ENCODE measurements at places on chromosomes 3 and 15.

GRCh38 chr3:179402963-179403362 lies 48.3 kb downstream of the GNB4 start:
- DNase-seq = no peak

DNA sequence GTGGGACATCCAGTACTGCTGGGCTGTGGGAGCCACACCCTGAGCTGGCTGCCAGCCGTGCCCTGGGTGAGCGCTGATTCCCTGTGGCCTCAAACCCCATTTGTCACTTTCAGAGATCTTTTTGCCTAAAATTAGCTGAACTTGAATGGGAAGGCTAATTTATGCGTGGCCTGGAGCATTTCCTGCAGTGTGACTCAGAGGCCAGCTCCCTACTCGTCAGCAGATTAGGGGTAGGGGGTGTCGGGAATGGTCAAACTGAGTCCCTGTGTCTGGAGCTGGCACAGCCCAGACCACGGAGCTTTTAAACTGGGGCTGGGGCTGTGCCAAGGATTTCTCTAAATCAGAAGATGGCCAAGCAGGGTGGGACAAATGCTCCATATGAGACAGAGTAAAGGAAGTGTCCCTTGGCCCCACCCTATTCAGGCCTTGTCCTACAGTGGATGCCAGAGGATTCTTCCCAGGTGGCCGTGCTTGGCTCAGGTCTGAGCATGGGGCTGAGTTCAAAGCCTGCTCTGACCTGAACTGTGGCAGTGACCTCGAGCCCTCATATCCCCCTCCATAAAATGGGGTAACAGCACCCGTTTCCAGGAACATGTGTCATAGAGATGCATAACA lies 59.7 kb downstream of the ATP2B2 start:
- no peak for DNase-seq

GRCh38 chr3:23396746-23397145 lies 193.6 kb downstream of the UBE2E2 start:
- no peak for DNase-seq

DNA sequence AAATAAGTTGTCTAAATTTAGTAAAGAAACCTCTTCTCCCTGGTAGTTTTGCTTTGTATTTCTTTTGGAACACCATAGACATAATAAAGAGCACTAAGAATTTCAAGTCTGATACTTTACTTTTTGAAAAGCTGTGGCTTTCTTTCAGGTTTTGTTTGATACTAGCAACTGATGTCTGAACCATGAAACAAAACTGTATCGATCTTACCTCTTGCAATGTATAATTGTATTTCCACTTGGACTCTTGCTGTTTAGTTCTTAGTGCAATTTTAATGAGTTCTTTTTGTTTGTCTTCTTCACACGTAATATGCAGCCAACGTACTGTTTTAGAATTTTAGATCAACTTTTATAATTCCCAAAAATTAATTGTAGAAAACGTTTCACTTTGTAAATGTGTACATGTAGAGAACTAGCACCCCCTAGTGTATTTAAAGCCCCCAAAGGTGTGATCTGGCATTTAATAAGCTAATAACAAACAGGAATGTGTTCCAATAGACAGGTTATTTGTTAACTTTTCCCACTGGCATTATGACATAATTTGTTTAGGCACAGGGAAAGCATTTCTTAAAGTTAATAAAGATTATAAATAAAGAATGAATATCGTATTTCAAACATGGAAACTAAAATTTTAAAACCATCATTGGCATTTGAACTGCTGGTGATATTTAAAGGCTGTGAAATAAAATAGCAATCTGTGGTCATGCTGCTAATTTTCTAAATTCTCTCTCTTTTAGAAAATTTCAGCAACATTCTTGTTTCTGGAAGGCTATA lies 289.1 kb upstream of the DNAJC19 start:
- peak; percentile 72 for DNase-seq

DNA sequence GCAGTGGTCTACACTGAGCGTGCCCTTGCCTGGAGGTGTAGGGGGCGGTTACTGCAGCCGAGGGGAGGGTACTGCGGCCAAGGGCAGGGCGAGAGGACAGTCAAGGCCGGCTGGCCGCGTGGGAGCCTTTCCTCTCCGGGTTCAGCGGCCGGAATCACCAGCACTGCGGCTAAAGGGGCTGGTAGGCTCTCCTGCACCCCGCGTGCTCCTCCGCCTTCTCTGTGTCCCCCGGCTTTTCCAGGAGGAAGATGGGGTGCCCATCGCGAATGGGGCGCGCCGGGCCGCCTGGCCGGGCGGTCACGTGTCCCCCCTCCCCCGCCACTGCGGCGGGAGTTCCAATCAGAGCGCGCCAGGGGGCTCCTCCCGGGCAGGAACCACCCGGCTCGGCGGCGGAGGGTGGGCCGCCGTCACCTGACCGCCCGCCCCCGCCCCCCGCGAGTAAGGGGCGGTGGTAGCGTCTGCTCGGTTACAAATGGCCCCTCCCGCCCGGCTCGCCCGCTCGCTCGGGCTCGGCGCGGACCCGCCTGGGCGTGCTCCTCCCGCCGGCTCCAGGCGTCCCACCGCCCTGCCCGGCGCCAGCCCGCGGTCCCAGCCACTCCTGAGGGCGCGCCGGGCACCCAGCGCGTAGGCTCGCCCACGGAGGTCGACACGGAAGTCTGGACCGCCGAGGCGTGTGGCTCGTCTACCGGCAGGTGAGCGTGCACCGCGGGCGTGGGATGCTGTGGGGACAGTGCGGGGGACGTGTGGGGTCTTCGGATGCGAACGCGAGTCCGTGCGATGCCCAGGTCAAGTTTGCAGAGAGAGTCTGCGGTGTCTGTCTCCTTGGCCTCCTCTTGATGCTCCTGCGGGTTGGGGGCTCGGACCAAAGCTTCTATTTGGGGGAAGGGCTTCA lies 242.6 kb upstream of the TOPAZ1 start:
- peak; percentile 70 for DNase-seq

DNA sequence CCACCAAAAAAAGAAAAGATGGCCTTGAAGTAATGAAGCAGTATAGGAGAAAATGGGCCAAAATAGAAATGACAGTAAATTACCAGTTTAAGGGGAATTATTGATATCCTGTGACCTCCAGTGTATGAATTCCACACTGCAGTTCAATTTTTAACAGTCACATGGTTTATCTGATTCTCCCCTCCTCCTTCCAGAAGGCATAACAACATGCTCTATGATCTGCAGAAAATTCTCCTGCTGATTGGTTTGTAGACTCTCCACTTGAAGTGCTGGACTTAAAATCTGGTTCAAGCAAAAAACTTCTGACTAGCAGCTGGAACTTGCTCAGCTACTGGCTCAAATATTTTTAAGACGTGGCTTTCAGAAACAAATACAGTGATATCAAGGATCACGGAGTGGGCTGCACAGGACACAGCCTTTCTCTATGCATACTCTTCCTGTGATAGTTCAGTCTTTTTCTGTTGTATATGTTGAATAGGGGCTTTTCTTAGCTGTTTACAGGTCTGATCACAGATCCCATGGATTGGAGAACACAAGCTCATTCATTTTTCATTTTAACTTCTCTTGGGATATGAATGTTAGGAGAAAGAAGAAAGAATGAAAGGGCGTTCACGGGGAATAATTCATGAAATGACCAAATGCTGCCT lies 211.5 kb downstream of the LSAMP start:
- no peak for DNase-seq
